ENCODE measurements at places on chromosomes 3 and 15.

DNA sequence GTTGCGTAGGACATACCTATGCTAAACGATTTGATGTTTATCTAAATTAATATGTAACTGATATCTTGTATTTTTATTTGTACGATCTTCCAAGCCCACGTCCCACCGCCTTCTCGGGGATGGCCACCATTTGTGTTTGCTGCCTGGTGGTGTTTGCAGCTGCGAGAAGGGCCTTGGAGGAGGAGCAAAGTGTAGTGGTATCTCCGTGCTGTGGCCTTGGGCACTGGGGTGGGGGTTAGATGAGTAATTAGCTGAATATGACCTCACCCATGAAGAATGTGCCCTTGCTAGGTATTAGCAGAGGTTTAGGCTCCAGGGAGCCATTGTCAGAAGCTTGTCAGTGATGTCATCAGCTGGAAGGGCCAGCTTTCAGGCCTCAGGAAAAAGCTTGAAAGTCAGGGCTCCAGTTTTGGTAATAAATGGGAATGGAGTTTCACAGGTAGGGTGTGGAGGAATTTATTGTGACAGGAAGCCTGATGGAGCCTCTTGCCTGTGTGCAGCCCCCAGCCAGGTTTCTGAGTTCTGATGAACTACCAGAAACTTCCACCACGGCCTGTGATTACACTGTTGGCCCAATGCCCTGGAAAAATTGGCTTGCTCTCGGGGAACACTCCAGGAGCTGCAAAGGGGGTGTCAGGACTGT is 41.0 kb downstream of the FLNB start:
- DNase-seq: peak; percentile 79

DNA sequence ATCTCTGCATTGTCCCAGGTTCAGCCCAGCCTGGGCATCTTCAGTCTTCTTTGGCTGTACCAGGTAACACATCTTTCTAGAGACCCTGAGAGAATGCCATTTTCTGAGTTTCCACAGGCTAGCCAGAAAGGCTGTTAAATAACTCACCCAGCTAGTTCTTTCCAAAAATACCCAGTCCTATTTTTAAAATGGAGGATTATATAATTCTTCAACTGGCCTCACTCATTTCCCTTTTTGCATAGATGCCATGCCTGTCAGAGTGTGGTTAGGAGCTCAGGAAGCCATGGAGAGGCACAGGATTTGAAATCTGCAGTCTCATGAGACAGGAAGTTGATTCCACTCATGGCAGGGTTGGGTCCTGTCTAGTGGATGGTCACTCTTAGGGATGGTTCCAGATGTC is 39.8 kb downstream of the CEMIP start:
- no peak for DNase-seq

DNA sequence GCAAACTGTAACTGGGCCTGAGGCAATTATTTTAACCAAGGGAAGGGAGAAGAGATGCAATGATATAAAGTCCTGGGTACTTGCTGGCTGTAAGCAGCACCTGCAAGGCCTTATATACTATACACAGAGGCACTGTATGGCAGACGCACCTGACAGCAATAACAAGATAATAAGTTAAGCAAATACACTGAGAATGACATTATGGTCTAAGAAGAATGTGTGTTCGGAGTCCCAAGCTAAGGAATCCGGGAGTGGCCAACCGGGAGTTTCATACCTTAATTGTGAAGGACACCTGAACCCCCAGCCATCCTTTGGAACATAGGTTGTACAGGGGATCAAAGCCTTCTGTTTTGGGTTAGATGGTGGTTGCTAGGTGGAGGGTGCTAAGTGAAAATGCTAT is 13.7 kb downstream of the FAM240A start:
- no peak for DNase-seq

DNA sequence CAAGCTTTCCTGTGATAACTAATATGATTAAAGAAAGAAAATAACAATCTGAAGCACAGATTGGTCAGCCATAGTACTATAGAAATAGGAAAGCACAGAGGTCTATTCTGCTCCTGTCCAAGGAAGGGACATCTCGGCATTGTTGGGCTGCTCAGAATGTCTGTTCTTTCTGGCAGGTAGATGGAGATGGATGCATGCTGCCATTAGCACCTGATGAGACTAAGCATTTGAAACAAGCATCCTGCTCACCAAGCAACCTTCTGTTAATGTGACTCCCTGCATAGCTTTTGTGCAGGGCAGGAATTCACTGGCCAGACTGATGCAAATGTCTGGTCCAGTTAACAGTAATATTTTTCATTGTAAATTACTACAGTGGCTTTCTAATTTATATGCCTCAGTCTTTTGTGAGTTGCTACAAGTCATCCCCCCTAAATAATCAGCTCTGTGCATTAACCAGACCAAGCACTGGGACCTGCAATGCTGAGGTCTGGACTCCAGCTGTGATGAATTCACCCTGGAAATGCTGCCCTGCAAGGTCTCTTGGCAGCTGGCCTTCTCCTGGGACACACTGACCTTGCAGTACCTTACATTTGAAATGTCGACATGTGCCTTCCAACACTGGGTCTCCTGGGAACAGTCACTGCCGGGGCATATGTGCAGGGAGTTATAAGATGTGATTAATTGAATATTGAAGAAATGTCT is 1123.7 kb downstream of the IGSF11 start:
- DNase-seq: no peak

DNA sequence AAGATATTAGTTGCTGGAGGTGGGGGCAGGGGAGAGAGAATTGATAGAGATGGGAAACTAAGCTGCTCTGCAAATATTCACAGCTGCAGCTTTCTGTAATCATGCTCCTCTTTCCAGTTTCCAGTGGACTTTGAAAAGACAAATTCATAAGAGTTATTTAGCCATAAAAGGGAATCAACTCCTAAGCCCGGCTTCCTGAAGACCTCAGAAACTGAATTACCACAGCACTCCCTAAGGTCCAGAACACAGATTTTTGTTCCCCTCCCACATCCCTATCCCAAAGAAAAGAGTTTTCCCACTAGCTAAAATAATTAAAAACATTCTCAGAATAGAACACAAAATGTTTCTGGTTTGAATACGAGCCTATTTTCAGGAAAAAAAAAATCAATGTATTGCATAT is 871.8 kb upstream of the NR2F2 start:
- DNase-seq: no peak

DNA sequence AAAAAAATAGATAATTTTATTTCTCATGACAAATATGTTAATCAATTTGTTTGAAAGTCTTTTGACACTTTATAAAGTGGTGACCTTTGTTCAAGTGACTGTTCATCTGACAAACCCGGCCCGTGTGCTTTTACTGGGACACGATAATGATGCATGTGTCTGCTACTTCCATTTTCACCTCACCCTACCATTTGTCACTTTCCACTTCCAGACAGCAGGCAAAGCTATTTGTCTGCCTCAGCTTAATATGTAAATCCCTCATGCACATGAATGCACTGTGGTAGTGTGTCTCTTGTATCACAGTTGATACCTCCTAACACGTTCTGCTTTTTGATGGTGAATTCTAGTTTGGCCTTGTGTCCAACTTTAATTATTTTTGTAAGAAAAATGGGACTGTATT is 204.3 kb downstream of the BBX start:
- DNase-seq: no peak

GRCh38 chr3:312160-312733 is 115.7 kb downstream of the CHL1 start:
- no peak for DNase-seq

GRCh38 chr15:59833366-59833765 is 144.2 kb upstream of the BNIP2 start:
- no peak for DNase-seq

- DNase-seq: no peak
Measured at GRCh38 chr15:95574053-95574452, 756.4 kb upstream of the NR2F2 start.

GRCh38 chr3:164730815-164731360 is 347.4 kb downstream of the SI start:
- no peak for DNase-seq

DNA sequence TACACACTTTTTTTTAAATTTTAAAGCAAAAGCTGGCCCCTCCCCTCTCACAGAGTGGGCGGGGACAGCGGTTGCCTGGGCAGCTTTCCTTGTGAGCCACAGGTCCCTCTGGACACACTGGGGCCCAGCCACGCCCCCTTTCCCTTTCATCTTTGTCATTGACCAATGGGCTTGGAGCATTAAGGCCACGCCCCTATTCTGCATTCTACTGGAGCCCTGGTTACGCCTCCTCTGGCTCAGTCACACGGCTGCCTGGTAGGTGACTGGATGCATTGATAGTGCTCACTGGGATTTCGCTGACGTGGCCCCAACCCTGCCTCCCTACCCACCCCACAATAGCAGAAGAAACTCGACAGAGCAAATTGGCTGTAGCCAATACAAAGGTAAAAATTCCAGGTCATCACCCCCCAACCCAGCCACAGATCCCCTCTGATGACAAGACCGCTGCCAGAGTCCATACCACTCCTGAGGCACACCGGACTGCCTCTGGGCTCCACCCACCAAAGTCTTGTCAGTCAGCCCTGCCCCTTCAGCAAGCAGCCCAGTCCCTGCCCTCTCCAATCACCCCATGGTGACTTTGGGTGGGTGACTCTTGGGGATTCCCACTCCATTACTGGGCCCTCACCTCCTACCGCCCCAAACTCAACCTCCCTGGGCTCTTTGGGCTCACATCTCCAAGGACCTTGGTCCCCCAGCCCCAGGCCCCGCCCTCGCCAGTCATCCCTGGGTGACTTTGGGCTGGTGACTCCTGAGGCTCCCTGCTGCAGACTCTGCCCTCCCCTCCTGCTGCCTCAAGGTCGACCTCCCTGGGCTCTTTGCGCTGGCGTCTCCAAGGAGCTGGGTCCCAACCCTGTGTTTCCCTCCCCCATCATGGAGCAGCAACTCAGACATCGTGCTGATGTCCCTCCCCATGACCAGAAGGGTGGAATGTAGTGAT is 112.2 kb upstream of the FAN1 start:
- no peak for DNase-seq
